Activated CD8-positive, alpha-beta memory T cell treated with anti-CD3 and anti-CD28 coated beads, Interleukin-2, amount 10 ng/mL, durations not matched to agents 7 days and 5 days (primary cell): ENCODE measurements at places on chromosomes 1 and 21. TPM values are rescaled to one million over a fixed set of nuclear protein-coding genes. Genes with fewer than 3 reads are reported as not detected.

Gene LCE2B
- not detected for total RNA-seq

Gene RCOR3
- total RNA-seq, result 43.5 TPM

GRCh38 chr1:200896531-200897196 lies 2.0 kb downstream of the INAVA start:
- H3K27ac ChIP-seq, result no peak overlapping the region
- H3K27me3 ChIP-seq, result peaks cover 79% of the 10 kb centered on the region
- no peak for DNase-seq
- no peaks in the 10 kb centered on the region for H3K36me3 ChIP-seq
- peaks cover 9% of the 10 kb centered on the region for H3K4me1 ChIP-seq

DNA sequence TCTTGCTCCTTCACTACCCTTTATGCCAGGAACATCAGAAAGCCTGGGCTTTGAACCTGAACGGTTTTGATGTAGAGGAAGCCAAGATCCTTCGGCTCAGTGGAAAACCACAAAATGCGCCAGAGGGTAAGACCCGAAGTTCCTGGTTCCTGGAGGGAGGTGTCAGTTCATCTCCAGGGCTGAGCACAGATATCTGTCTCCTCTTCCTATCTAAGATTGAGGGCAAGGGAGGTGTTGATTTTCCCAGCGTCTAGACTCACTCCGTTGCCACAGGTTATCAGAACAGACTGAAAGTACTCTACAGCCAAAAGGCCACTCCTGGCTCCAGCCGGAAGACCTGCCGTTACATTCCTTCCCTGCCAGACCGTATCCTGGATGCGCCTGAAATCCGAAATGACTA lies 915 bp downstream of the CDC20 start:
- no peaks in the 10 kb centered on the region for H3K27me3 ChIP-seq
- DNase-seq, result no peak
- peaks cover 51% of the 10 kb centered on the region for H3K4me1 ChIP-seq
- H3K27ac ChIP-seq, result peak overlapping the region; percentile 83
- peaks cover 57% of the 10 kb centered on the region for H3K36me3 ChIP-seq

Gene GIPC2
- 0.23 TPM for total RNA-seq

Gene CELA3B
- total RNA-seq, result not detected

DNA sequence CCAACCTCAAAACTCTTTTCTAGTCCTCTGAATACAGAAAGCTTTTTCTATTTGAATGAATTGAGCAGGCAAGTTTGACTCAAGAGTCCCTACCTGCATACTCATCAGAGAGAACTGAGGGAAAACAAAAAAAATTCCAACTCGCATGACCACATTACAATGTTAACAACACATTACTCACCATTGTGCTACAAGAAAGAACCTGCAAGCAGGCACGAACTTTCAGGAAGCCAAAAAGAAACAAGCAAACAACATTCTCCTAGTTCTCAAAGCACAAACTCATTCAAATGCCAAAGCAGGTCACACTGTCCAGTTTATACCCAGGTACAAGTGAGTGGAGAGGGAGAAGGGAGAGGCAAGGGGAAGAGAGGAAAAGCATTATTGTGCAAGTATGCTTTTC lies 14.6 kb downstream of the OTUD7B start:
- peaks cover 23% of the 10 kb centered on the region for H3K4me1 ChIP-seq
- no peak overlapping the region for H3K4me3 ChIP-seq
- no peak for DNase-seq
- no peaks in the 10 kb centered on the region for H3K27me3 ChIP-seq
- H3K27ac ChIP-seq, result no peak overlapping the region
- H3K36me3 ChIP-seq, result peaks cover 19% of the 10 kb centered on the region

- H3K4me1 ChIP-seq, result peaks cover 10% of the 10 kb centered on the region
- H3K36me3 ChIP-seq, result peaks cover 27% of the 10 kb centered on the region
- DNase-seq, result no peak
- no peak overlapping the region for H3K4me3 ChIP-seq
- no peak overlapping the region for H3K27ac ChIP-seq
Observed at GRCh38 chr1:220123889-220124288, 30.0 kb downstream of the IARS2 start.

GRCh38 chr1:18032172-18032859 lies 75.3 kb upstream of the IGSF21 start:
- no peaks in the 10 kb centered on the region for H3K4me1 ChIP-seq
- no peaks in the 10 kb centered on the region for H3K36me3 ChIP-seq
- DNase-seq, result no peak
- no peak overlapping the region for H3K27ac ChIP-seq

DNA sequence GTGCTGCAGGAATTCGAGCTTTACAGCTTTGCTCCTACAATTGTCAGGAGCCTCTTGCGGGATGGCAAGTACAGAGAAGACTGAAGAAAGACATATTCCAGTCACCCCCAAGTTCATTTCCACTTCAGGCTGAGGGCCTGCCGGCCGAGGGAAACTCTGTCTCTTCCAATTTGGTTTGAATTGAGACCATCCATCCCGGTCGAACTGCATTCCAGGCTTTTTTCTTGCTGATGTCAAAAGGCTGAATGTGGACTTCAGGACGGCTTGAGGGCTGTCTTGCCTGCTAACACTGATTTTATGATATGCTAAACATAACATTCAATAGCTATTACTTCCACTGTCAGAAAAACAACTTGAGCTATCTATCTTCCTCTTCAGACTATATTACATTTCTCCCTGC lies 79.8 kb upstream of the PLXNA2 start:
- no peaks in the 10 kb centered on the region for H3K36me3 ChIP-seq
- H3K27me3 ChIP-seq, result peaks cover 16% of the 10 kb centered on the region
- H3K4me1 ChIP-seq, result no peaks in the 10 kb centered on the region
- H3K4me3 ChIP-seq, result no peak overlapping the region
- no peak for DNase-seq

Gene PHGDH
- total RNA-seq, result 209 TPM

Gene KRTAP7-1
- total RNA-seq, result not detected

Gene DCDC2B
- 0.16 TPM for total RNA-seq

Gene LMO4
- 49.2 TPM for total RNA-seq

DNA sequence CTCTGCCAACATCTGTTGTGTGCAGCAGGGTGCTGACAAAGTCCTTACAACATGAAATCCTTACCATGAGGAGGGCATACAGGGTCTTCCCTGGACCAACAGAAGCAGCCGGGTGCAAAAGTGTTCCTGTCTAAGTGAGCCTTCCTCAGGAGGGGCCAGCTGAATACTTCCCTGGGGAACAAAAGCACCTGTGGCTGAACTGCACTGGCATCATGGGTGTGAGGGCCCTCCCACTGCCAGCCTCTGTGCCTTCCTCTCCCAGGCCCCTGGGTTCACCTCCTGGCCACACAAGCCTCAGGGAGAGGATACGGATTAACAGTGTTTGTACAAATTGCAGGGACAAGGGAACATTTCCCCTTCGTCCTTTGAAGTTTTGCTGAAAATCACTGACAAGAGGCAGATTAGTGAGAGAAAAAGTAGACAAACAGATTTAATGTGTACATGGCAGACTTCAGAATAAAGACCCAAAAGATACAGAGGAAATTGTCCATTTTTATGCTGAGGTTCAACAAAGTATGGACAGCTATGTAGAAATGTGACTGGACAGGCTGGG lies 91.0 kb upstream of the PPM1J start:
- no peak overlapping the region for H3K4me3 ChIP-seq
- H3K36me3 ChIP-seq, result no peaks in the 10 kb centered on the region
- H3K27ac ChIP-seq, result no peak overlapping the region
- DNase-seq, result no peak
- H3K4me1 ChIP-seq, result no peaks in the 10 kb centered on the region

DNA sequence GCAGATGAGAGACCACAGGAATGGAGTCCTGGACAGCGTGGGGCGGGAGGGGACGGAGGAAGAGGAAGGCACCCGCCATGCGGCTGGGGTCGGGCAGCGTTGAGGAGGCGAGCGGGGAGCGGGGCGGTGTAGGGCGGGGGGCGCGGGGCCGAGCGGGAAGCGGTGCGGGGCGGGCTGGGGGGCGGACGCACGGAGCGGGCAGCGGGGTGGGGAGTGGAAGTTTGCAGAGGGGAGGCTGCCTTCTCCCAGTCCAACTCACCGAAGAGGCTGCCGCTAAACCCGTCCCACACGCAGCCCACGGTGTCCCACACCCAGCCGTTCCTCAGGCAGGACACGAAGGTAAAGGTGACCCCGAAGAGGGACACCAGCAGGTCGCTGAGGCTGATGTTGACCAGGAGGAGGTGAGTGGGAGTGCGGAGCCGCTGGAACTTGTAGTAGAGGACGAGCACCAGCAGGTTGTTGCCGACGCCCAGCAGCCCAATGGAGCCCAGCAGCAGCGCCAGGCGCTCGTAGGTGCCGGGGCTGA lies 483 bp downstream of the CHML start:
- H3K36me3 ChIP-seq, result peaks cover 26% of the 10 kb centered on the region
- H3K4me1 ChIP-seq, result peaks cover 38% of the 10 kb centered on the region
- peak overlapping the region; percentile 78 for H3K4me3 ChIP-seq
- DNase-seq, result peak; percentile 65

DNA sequence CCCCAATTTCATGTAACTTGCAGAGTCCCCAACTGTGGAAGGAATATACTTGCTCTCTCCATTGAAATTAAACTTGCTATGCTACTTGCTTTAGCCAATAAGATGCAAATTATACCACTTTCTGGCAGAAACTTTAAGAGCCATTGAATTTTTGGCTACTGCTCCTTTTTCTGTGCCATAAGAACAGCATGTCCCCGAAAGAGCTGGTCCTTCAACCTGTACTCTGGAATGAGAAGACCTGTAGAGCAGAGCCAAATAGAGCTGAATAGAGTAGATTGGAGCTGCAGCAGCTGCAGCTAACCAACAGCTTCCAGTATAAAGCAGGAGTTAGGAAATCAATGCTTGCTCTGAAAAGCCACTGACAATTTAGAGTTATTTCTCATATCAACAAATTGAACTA lies 472.3 kb upstream of the B3GALT2 start:
- peaks cover 7% of the 10 kb centered on the region for H3K4me1 ChIP-seq
- no peak overlapping the region for H3K4me3 ChIP-seq
- H3K27ac ChIP-seq, result no peak overlapping the region
- H3K27me3 ChIP-seq, result no peaks in the 10 kb centered on the region
- H3K36me3 ChIP-seq, result peaks cover 18% of the 10 kb centered on the region

- H3K27ac ChIP-seq, result no peak overlapping the region
- DNase-seq, result no peak
- no peak overlapping the region for H3K4me3 ChIP-seq
- H3K4me1 ChIP-seq, result no peaks in the 10 kb centered on the region
- H3K36me3 ChIP-seq, result no peaks in the 10 kb centered on the region
Observed at GRCh38 chr1:22817462-22817861, 106.8 kb downstream of the EPHB2 start.

DNA sequence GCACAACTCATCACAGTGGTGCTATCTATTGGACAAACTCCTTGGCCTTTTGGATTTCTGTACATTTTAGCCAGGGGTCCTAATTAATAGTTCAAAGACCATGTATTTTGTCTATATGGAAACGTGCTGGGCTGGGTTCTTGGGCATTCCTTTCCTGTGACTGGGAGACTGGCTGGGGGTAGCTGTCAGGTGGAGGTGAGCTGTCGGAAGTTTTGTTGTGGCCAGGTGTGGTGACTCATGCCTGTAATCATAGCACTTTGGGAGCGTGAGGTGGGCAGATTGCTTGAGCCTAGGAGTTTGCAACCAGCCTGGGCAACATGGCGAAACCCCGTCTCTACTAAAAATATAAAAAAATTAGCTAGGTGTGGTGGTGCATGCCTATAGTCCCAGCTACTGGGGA lies 392.4 kb downstream of the RPS6KC1 start:
- no peaks in the 10 kb centered on the region for H3K36me3 ChIP-seq
- no peak overlapping the region for H3K4me3 ChIP-seq
- peaks cover 1% of the 10 kb centered on the region for H3K4me1 ChIP-seq
- no peaks in the 10 kb centered on the region for H3K27me3 ChIP-seq

Gene PALMD
- total RNA-seq, result not detected

- H3K4me3 ChIP-seq, result no peak overlapping the region
- DNase-seq, result no peak
- no peaks in the 10 kb centered on the region for H3K36me3 ChIP-seq
- no peak overlapping the region for H3K27ac ChIP-seq
- H3K27me3 ChIP-seq, result peaks cover 4% of the 10 kb centered on the region
Observed at GRCh38 chr1:235607284-235607683, 42.3 kb downstream of the GNG4 start.

DNA sequence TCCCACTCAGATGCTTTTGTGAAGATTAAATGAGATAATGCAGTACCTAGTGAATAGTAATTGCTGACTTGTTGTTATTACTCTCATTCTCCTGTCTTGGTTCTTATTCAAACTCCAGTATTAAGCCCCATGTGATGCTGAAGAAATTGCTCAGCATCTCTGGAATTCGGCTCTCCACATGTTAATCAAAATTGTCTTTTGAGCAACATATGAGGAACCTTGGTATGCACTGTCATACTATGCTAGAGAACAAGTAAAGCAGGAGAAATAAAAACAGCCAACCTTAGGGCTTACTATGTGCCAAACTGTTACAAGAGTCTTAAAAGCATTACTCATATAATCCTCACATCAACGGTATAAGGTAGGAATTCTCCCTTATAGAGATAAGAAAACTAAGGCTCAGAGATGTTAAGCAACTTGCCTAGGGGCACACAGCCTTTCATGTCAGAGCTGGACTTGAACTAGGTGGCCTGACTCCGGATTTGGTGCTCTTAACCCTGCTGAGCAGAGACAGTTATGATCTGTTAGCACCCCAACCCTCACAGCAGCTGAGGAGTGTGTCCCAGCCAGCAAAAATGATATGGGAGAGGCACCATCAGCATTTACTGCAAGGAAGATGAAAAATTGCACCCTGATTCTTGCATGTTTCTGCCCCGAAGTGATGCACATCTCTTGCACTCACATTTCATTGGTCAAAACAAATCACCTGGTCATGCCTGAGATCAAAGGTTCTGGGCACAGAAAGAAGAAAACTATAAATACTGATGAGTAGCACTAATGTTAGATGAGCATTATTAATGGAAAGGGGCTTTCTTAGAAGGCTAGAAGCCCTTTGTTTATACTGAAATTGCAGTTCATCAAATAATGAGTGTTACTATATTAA lies 102.3 kb downstream of the OMA1 start:
- H3K36me3 ChIP-seq, result no peaks in the 10 kb centered on the region
- no peaks in the 10 kb centered on the region for H3K4me1 ChIP-seq
- no peak for DNase-seq
- no peak overlapping the region for H3K4me3 ChIP-seq
- no peak overlapping the region for H3K27ac ChIP-seq

GRCh38 chr1:219189021-219189824 lies 15.5 kb downstream of the LYPLAL1 start:
- peaks cover 25% of the 10 kb centered on the region for H3K4me1 ChIP-seq
- no peak overlapping the region for H3K4me3 ChIP-seq
- H3K27me3 ChIP-seq, result no peaks in the 10 kb centered on the region
- H3K27ac ChIP-seq, result no peak overlapping the region
- no peak for DNase-seq
- peaks cover 22% of the 10 kb centered on the region for H3K36me3 ChIP-seq

GRCh38 chr21:36575306-36575705 lies 95.4 kb upstream of the CLDN14 start:
- no peaks in the 10 kb centered on the region for H3K36me3 ChIP-seq
- H3K4me3 ChIP-seq, result no peak overlapping the region
- peaks cover 6% of the 10 kb centered on the region for H3K27me3 ChIP-seq
- DNase-seq, result no peak
- H3K4me1 ChIP-seq, result no peaks in the 10 kb centered on the region

Gene CSF3R
- total RNA-seq, result not detected

Gene HLX
- 0.77 TPM for total RNA-seq

GRCh38 chr1:64608005-64608650 lies 136.7 kb upstream of the RAVER2 start:
- no peaks in the 10 kb centered on the region for H3K36me3 ChIP-seq
- no peak for DNase-seq
- no peak overlapping the region for H3K4me3 ChIP-seq

Gene GPR37L1
- total RNA-seq, result not detected

Gene OSCP1
- total RNA-seq, result 1.3 TPM

- H3K27me3 ChIP-seq, result peaks cover 15% of the 10 kb centered on the region
- H3K4me1 ChIP-seq, result peaks cover 21% of the 10 kb centered on the region
- H3K4me3 ChIP-seq, result no peak overlapping the region
- H3K36me3 ChIP-seq, result peaks cover 2% of the 10 kb centered on the region
Observed at GRCh38 chr1:31605908-31606427, 11.5 kb upstream of the HCRTR1 start.
